ENCODE measurements at places on chromosomes 4 and X. TPM values are rescaled to one million over a fixed set of nuclear protein-coding genes. Genes with fewer than 3 reads are reported as not detected.

The OTUD5 gene
- 23.0 TPM for total RNA-seq

The NLGN4X gene
- total RNA-seq = 0.13 TPM

The MTMR8 gene
- total RNA-seq = 1.3 TPM

The RTL5 gene
- not detected for total RNA-seq

The HSFX4 gene
- not detected for total RNA-seq

The VCX2 gene
- total RNA-seq = not detected

The SYTL4 gene
- 0.77 TPM for total RNA-seq

The LARP7 gene
- total RNA-seq = 27.8 TPM

The TBC1D25 gene
- 3.8 TPM for total RNA-seq

The PNMA6F gene
- total RNA-seq = not detected

The ERVMER34-1 gene
- total RNA-seq = 3.2 TPM

The PPP2R2C gene
- 3.1 TPM for total RNA-seq

The KCNE5 gene
- 0.26 TPM for total RNA-seq

The XG gene
- 1.4 TPM for total RNA-seq

All from bronchial epithelial cell (primary cell).